ENCODE measurements at places on chromosomes 1 and 21.

GRCh38 chr1:226547754-226548191, 791 bp upstream of the STUM start:
- no peaks in the 10 kb centered on the region for H3K36me3 ChIP-seq
- peaks cover 61% of the 10 kb centered on the region for H3K27me3 ChIP-seq
- no peak overlapping the region for H3K27ac ChIP-seq

DNA sequence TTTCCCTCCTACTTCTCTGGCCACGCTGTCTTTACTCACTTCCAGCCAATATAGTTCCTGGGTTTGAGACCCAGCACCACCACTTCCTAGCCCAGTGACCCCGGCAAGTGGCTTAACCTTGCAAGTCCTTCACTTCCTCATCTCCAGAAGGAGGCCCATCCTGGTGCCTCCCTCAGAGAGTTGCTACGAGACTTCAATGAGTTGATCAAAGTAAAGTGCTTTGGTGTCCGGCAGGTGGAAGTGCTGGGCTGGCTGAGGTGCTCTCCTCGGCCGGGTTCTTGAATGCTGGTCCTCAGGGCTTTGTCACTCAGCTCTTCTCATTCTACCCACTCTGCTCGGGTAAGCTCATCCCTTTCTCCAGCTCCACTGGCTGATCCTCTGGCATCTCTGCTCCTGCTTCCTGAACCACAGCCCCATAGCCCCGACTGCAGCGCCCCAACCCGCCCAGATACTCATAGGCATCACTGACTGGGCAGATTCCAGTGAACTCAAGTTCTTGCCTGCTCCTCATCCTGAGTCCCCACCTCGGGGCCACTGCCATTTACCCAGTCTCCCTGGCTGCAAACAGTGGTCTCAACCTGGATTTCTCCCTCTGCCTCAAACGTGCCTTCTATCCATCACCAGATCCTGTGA, 75.8 kb upstream of the WNT4 start:
- H3K4me1 ChIP-seq: no peaks in the 10 kb centered on the region
- H3K36me3 ChIP-seq: no peaks in the 10 kb centered on the region
- H3K27ac ChIP-seq: no peak overlapping the region
- H3K4me3 ChIP-seq: no peak overlapping the region
- H3K27me3 ChIP-seq: peaks cover 59% of the 10 kb centered on the region
- DNase-seq: no peak

DNA sequence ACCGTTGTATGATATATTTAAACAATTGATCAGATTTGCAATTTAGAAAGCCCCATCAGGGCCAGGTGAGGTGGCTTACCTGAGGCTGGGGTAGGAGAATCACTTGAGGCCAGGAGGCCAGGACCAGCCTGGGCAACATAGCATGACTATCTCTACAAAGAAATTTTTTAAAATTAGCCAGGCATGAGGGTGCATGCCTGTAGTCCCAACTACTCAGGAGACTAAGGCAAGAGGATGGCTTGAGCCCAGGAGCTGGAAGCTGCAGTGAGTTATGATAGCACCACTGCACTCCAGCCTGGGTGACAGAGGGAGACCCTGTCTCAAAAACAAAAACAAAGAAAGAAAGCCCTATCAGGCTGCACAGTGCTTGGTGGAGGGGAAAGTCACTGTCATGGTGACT, 159.9 kb upstream of the RAB4A start:
- H3K4me3 ChIP-seq: no peak overlapping the region
- DNase-seq: no peak
- H3K36me3 ChIP-seq: no peaks in the 10 kb centered on the region
- H3K4me1 ChIP-seq: peaks cover 6% of the 10 kb centered on the region

DNA sequence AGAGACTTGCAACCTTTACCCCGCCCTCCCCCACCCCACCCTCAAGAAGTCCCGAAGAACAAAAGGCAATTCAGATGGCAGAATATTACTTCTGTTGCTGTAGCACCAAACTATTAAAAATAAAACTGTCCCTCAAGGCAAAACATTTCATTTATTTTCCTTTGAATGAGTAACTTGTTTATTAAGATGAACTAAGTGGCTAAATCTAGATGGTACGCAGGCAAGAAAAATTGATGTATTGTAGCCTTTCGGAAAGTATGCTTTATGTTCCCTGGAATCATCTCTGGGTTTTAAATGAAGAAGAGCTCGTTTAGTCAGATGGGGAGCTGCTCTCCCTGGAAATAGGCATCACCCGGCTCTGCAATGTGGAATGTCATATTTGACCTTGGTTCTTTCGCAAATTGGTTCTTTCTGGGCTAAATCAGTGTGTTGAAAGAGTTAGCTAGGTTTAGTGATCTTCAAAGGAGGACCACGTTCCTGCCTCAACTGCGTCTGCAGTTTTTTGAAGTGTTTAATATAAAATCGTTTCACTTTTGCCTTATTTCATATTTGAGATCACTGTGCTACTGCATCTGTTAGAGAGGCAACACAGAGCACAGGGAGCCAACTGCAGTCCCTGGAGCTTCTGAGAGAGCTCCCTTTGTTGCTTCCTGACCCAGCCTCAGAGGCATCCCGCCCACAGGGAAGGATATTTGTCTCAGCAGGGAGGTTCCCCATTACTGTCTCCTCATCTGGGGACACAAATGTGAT, 61.8 kb downstream of the KIF26B start:
- peaks cover 16% of the 10 kb centered on the region for H3K4me1 ChIP-seq
- H3K36me3 ChIP-seq: no peaks in the 10 kb centered on the region
- H3K27ac ChIP-seq: no peak overlapping the region
- no peaks in the 10 kb centered on the region for H3K27me3 ChIP-seq
- no peak overlapping the region for H3K4me3 ChIP-seq

DNA sequence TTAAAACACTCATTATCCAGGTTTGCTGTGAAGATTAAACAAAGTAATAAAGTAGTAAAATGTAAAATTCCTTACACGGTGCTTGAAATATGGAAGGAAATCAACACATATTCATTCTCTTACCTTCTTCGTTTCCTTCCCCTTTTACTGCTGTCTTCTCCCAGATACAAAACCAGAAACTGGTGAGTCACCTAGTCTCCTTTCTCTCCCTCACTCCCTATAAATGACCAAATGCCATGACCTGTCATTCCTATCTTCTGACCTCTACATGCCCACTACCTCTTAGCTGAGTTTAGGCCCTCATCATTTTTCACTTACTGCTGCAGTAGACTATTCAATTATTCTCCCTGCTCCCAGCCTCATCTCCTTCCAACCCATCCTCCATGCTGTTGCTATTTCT, 4.3 kb upstream of the NR1I3 start:
- no peaks in the 10 kb centered on the region for H3K36me3 ChIP-seq
- DNase-seq: no peak
- H3K27me3 ChIP-seq: peaks cover 30% of the 10 kb centered on the region
- H3K4me3 ChIP-seq: no peak overlapping the region
- H3K27ac ChIP-seq: no peak overlapping the region

GRCh38 chr1:181918880-181919525, 142.5 kb downstream of the ZNF648 start:
- no peaks in the 10 kb centered on the region for H3K36me3 ChIP-seq
- no peak for DNase-seq
- H3K27ac ChIP-seq: no peak overlapping the region
- no peak overlapping the region for H3K4me3 ChIP-seq
- no peaks in the 10 kb centered on the region for H3K4me1 ChIP-seq
- H3K27me3 ChIP-seq: no peaks in the 10 kb centered on the region
